Stomach (tissue), 19 donors: ENCODE measurements at places on chromosomes 13 and 19. TPM values are rescaled to one million over a fixed set of nuclear protein-coding genes. Genes with fewer than 3 reads are reported as not detected.

The LINGO3 gene
- not detected for polyA plus RNA-seq

The LIM2 gene
- not detected for polyA plus RNA-seq

The ZNF486 gene
- polyA plus RNA-seq: 2.7 TPM

The RBM26 gene
- polyA plus RNA-seq: 6.1 TPM

The SOX1 gene
- not detected for polyA plus RNA-seq
